WTC11 (cell line): ENCODE measurements at places on chromosomes 1 and 21. TPM values are rescaled to one million over a fixed set of nuclear protein-coding genes. Genes with fewer than 3 reads are reported as not detected.
A peak's percentile ranks its signal among the peaks of the same experiment; 100 is the strongest.

- H3K27ac ChIP-seq, result peak overlapping the region; percentile 5; the same call in 1 of the 2 replicates
- H3K36me3 ChIP-seq, result peaks cover 34% of the 10 kb centered on the region
- no peak overlapping the region for H3K4me3 ChIP-seq
These were observed 98.2 kb downstream of the PGBD5 start for GRCh38 chr1:230327892-230328284.

DNA sequence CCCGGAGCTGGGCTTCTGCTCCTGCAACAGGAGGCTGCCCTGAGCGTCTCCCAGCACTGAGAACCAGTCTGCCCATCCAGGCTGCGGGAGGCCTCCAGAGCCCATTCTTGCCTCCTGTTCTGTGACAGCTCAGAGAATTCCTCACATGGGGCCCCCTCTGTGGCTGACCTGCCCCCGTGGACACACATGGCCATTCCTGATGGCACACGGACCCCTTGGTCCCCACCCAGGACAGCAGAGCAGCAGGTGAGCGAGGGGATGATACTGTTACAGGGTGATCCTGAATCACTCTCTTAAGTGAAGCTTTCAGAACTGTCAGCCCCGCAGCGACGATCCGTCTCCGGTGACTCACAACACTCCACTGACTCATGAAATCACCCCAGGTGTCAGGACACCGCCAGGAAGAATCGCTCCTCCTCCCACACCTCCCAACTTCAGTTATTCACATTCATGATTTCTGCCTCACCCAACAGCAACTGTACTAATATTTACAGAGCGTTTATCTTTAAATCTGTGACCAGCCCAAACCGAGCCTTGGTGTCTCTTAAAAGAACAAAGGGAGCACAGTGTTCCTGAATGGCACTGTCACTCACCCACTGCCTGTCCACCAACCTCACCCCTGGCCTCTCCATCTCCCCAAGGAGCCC lies 22.5 kb downstream of the CHD5 start:
- no peak overlapping the region for H3K4me3 ChIP-seq
- peaks cover 6% of the 10 kb centered on the region for H3K4me1 ChIP-seq

ZMYND12 gene
- total RNA-seq, result 0.63 to 1.4 TPM (median 0.89 TPM) in 3 replicates

GJB5 gene
- total RNA-seq, result 0.55 to 0.96 TPM (median 0.89 TPM) in 3 replicates

DNA sequence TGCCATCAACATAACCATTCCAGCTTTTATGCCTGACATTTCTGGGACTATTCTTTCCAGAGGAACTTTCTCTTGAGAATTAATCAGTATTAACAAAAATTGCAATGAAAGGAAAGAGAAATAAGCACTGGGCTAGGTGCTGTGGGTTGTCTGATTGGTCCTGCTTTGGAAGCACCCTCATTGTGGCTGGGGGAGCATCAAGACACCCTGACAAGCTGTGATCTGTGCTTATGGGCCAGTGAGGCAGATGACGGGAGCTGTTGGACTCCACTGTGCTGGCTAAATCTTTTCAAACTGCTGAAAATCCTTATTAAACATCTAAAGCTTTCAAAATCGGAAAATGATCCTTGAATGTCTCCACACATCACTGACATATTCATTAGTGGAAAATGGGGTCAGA lies 20.0 kb downstream of the UBASH3A start:
- no peak overlapping the region for H3K4me3 ChIP-seq
- no peaks in the 10 kb centered on the region; the same call in 1 of the 2 replicates for H3K27me3 ChIP-seq
- no peaks in the 10 kb centered on the region for H3K4me1 ChIP-seq
- no peak for DNase-seq
- no peak overlapping the region for H3K27ac ChIP-seq

ST6GALNAC3 gene
- 11.9 to 14.1 TPM (median 12.7 TPM) in 3 replicates for total RNA-seq
